ENCODE measurements at places on chromosomes 6 and 20.

DNA sequence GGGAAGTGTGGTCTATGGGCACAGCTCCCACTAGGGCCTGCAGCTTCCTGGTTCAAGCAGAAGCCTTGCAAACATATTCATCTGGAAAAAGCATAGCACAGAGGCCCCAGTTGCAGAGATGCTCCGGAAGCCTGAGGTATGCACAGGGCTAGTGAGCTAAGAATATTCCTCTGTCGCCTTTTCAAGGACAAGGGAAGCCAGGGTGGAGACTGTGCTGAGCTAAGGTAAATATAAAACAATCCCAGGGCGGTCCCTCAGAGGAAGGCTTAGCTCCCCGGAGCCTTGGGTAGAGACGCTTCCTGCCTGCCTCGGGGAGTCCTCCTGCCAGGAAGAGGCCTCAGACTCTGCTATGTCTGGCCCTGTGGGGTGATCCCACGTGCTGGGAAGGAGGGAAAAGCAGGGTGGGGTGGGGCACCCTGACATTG lies 134.8 kb upstream of the FOXA2 start:
- no peak for DNase-seq

DNA sequence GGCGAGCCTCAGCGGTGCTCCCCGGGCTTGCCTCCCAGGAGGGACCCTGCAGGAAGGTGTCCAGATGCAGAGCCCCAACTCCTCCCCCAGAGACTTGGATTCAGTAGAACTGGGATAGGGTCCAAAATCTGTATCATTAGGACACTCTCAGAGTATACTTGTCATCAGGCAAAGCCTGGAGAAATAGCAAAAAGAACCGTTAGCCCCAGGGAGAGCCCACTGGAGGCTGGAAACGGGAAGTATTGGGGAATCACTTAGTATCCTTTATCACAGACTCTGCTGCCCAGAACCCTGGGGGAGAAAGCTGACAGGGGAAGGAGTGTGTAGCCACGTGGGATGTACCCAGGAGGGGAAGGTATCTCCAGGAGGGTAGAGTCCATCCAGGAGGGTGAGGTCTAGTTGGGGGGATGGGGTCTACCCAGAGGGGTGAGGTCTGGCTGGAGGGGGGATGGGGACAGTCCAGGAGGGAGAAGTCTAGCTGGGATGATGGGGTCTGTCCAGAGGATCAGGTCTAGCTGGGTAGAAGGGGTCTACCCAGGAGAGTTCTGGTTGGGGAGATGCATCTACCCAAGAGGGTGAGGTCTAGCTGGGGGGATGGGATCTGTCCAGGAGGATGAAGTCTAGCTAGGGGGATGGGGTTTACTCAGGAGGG lies 107.2 kb downstream of the LY86 start:
- no peak for DNase-seq

- no peak for DNase-seq
These were observed 95.5 kb downstream of the KCNB1 start for GRCh38 chr20:49386848-49387580.

DNA sequence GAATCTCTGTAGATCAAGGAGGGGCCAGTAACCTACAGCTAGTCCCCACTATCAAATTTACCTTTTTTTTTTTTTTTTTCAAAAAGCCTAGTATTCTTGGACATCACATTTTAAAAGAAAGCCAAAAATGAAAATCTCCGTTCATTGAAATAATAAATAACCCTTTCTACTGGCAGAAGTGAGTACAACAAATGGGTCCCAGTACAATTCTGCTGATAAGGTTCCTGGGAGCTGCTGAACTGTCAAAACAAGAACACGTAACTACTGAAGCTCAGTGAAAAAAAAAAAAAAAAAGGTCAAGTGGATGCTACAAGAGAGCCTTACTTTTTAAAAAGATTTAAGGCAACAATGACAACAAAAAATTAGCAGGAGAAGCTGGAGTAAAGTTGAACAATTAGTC lies 464.9 kb downstream of the EPM2A start:
- no peak for DNase-seq

DNA sequence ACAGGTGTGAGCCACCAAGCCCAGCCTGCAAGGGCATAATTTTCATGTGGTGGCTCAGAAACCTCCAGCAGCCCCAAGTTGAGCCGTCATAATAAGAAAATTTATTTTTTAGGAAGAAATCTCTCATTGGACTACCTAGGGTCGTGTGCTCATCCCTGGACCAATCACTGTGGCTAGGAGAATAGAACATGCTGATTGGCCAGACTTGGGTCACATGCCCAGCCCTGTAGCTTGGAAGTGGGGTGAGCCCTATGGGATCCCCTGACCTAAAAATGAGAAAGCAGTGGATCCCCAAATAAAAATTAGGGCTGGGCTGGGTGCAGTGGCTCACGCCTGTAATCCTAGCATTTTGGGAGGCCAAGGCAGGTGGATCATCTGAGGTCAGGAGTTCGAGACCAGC lies 155.3 kb downstream of the ZNF217 start:
- DNase-seq, result no peak

- no peak for DNase-seq
These were observed 582.4 kb downstream of the CDH26 start for GRCh38 chr20:60540591-60540990.

DNA sequence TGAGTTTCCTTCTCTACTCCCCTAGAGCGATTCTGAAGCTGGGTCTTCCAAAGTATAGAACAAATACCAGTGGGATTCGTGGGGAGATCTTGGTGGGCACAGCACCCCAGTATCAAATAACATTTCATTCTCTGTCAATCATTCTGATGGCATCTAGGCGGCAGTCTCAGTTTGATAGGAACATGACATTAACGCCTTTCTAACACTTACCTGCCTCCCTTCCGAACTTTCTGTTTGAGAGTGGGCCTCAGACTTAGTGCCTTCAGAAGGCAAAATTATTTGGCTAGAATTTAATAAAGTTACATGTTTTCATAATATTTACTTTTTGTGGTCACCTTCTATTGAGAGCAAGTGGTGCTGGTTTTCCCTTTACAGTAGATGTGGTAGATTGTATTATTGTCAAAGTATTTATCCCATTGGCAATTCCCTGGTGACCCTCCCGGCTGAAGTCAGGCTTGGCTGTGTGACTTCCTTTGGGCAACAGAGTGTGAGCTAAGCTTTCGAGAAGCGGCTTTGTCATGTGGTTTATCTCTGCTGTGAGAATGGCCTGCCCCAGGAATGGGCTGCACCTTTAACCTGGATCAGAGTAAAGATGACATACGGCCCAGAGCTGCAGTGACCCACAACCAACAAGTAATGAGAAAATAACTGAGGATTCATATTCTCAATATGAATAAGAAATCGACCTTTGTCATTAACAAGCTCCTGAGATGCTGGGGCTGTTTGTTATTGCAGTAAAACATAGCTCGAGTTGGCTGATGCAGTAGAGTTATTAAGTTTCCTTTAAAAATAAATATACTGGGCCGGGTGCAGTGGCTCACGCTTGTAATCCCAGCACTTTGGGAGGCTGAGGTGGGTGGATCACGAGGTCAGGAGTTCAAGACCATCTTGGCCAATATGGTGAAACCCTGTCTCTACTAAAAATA lies 45.2 kb upstream of the PTPN1 start:
- no peak for DNase-seq

DNA sequence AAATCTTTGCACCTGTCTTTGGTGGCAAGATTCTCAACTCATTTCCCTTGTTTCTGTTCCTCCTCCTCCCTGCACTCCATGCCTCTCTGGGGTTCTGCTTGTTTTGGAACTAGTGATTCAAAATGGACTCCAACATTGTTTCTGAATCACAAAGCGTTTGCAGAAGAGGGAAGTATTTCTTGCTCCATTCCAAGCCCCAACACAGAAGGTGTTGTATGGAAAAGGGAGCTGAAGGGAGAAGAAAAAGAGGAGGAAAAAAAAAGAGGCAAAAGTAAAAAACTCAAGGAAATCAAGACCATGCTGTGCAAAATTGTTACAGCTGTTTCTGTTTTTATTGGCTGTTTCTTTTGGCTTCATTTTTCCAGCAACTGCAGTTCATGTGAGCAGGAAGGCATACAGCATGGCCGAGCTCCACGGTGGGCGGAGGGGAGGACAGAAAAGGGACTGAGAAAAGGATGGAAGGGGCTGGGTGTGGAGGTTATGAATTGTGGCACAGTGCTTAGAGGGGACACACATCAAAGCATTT lies 66.9 kb upstream of the PRL start:
- DNase-seq, result no peak

GRCh38 chr20:51365670-51366069 lies 176.8 kb downstream of the NFATC2 start:
- no peak for DNase-seq

- DNase-seq, result no peak
These were observed 121.1 kb upstream of the CCN2 start for GRCh38 chr6:132072271-132072670.

GRCh38 chr20:44436393-44436792 lies 39.3 kb upstream of the TTPAL start:
- DNase-seq, result no peak

DNA sequence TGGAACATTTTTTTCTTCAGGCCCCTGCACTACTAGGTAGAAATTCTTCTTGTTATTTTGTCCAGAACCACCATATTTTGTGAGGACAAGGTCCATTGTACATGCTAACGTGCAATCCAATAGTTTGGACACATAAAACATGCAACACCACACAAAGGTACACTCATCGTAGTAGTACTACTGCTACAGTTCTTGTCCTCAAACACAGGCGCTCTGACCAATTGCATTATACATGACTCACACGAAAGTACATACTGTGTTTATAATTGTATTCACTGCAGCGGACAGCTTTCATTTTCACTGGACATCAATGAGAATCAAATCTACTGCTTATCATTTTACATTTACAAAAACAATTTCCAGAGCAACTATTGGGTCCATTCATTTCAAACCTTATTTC lies 15.3 kb upstream of the SMLR1 start:
- DNase-seq, result no peak

DNA sequence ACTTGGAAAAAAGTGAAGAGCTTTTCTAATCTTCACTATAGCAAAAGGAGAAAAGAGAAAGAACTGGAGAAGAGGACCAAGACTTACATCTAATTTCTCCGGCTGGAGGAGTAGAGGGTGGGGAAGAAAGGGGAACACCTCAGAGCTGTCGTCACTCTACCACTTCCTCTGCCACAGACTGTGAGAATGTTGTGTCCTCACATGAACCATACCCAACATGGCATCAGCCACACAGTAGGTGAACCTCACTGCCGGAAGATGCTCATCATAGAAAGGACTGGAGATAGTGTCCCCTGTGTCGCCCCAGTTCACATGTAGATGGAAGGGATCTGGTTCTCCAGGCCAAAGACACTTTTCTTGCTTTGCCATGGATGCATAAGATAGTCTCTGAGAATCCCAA lies 604.4 kb upstream of the NOX3 start:
- no peak for DNase-seq

DNA sequence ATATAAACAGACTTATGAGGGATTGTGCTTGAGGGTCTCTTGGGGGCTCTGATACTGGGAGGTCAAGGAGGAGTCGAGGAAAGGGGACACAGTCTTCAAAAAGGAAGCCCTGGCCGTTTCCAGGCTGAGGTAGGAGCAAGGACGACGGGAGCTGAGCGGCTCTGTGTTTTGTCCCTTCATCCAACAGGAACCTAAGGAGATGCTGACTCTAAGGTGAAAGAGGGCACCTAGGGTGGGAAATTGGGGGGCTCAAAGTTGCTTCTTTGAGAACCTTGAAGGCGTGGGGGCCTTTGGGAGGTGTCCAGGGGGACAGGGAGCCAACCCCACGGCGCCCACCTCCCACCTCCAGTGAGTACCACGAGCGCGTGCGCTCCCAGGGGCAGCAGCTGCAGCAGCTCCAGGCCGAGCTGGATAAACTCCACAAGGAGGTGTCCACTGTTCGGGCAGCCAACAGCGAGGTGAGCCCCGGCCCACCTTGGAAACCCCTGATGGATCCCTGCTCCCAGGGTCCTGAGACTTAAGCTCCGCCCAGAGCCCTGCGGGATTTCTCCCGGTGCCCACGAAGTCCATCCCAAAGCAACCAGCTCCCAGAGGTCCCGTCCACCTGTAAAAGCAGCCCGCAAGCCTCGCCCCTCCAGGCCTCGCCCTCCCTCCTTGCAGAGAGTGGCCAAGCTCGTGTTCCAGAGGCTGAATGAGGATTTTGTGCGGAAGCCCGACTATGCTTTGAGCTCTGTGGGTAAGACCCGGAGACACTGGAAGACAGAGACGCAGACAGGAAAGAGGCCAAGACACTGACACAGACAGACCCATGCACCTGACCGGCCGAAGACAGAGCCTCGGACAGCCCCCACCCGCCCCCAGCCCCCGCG lies 2.9 kb downstream of the SPAG4 start:
- DNase-seq, result peak; percentile 44

GRCh38 chr6:79137671-79138070 lies 59.6 kb upstream of the PHIP start:
- DNase-seq, result no peak

GRCh38 chr6:119604124-119604523 lies 254.6 kb upstream of the MAN1A1 start:
- no peak for DNase-seq

GRCh38 chr20:46178891-46179290 lies 60.8 kb downstream of the CD40 start:
- DNase-seq, result no peak

DNA sequence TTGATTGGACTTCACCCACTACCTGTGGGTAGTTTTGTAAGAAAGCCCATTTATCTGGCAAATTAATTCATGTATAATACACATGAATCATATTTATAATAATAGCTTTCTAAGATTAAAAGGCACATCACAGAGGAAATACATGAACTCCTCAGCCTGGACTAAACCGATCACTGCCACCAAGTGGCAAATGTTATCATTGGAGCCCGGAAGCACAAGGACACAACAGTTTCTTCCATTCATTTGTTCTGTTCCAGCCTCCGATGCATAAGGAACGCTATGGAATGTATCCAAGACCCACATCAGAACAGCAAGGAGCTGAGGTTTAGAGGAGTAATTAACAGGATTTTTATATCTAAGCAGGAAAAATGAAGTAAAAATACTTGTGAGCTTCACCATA lies 13.9 kb upstream of the IPCEF1 start:
- peak; percentile 28 for DNase-seq

DNA sequence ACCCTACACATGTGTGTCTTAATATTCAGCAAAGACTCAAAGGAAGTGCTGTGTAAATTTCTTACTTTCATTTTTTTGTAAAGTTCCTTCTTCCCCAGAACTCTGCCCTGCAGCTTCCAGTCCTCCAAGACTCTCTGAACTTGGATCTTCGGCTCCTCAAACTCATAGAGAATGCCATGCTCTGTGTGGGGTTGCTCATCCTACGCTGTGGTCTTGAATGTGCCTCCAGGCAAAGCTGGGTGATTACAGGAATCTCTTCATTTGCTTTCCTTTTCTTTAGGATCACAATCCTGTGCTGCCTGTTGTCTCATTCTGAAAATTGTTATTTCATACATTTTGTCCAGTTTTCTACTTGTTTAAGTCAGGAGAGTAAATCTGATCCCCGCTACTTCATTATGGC lies 14.5 kb upstream of the CDC5L start:
- DNase-seq, result no peak

GRCh38 chr6:147603392-147604081 lies 95.0 kb downstream of the SAMD5 start:
- no peak for DNase-seq

- no peak for DNase-seq
These were observed 343.1 kb downstream of the TFAP2B start for GRCh38 chr6:51161752-51162151.

- no peak for DNase-seq
These were observed 451.0 kb upstream of the SULF2 start for GRCh38 chr20:48236000-48236970.

GRCh38 chr6:53361549-53362031 lies 12.8 kb upstream of the ELOVL5 start:
- peak; percentile 77 for DNase-seq

Measured in activated CD4-positive, alpha-beta T cell treated with anti-CD3 and anti-CD28 coated beads, Interleukin-2, Interleukin-6, amounts not matched to agents 100 ng/mL and 50 ng/mL, durations not matched to agents 16 hours and 8 hours (primary cell).